ENCODE measurements at places on chromosomes 4 and X.

DNA sequence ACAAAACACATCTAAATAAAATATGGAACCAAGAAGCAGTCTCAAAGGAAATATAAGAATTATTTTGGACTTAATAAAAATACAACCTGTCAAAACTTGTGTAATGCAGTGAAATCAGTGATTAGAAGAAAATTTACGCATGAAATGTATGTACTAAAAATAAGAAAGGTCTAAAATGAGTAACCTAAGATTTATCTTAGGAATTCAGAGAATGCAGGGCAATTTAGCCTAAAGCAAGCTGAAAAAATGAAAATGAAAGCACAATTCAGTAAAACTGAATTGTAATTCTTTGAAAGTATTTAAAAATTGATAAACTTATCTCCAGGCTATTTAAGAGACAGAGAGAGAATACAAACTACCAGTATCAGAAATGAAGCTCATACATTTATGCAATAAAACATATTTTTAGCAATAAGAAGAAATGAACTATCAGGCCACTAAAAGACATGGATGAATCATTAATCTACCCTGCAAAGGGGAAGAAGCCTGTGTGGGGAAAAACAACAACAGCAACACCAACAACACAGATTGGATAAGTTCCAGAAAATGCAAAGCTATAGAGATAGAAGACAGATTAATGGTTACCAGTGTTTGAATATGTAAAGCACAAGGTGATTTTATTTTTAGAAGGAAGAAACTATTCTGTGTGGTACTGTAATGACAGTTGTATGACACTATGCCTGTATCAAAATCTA is 442.0 kb upstream of the ADGRL3 start:
- DNase-seq = no peak

GRCh38 chr4:83486457-83487129 is 1.7 kb upstream of the ABRAXAS1 start:
- no peak for DNase-seq

DNA sequence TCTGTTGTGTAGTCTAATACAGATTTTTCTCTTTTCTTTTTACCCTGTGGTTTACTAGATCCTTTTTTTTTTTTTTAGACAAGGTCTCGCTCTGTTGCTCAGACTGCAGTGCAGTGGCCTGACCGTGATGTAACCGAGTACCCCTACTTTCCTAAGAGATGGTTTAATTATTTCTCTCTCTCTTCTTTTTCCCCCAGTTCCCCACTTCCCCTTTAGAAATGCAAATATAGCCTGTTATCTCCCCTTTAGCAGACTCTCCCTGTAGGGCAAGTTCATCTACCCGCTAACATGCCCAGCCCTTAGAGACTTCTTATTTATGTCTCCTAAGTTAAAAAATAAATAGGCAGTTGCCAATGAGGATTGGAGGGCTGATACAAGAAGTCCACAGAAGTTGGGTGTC is 4.5 kb downstream of the SNX25 start:
- DNase-seq = no peak

GRCh38 chr4:3040452-3041191 is 33.7 kb downstream of the HTT-AS start:
- DNase-seq = no peak

- DNase-seq = no peak
Measured at GRCh38 chrX:119989905-119990555, 46.5 kb upstream of the NKAP start.

DNA sequence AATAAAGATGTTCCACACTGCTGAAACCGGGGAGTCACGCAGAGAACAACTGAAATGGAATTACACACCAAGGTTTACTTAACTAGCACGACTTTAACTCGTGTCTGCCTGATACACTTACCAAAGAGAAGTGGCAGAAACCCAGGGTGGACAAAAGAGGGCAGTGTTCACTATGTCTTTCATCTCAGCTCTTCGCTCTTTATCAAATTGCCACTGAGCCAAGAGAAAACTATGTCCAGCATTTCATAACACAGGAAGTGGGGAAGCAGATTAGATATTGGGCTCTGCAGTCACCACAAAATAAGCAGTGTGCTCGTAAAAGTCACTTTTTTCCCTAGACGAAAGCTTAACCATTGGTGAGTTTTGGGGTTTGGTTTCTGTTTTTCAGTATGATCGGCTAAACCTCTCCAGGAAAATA is 155.7 kb downstream of the CHIC2 start:
- DNase-seq = no peak
